ENCODE measurements at places on chromosomes 4 and X.

- DNase-seq = no peak
These were observed 1.1 kb downstream of the LRBA start for GRCh38 chr4:151013944-151014343.

- DNase-seq = no peak
These were observed 289.2 kb downstream of the NR3C2 start for GRCh38 chr4:148152868-148153625.

DNA sequence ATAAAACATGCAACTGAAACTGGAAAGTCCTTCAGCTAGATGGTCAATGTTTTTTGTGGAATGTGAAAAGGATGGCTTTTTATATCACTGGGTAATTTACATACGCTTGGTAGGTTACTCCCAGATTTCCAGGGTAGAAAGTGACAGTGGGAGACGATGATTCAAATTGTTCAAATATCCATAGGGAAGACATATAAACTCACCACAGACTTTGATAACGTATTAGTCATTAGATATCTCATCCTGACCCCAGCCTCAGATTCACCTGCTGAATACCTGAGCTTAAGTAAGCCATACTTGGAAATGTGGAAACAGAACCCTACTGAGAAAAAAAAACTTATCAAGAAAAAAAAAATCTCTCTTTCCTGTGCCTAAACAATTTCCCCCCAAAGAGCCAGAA, 169.4 kb downstream of the ZNF674 start:
- DNase-seq = no peak

DNA sequence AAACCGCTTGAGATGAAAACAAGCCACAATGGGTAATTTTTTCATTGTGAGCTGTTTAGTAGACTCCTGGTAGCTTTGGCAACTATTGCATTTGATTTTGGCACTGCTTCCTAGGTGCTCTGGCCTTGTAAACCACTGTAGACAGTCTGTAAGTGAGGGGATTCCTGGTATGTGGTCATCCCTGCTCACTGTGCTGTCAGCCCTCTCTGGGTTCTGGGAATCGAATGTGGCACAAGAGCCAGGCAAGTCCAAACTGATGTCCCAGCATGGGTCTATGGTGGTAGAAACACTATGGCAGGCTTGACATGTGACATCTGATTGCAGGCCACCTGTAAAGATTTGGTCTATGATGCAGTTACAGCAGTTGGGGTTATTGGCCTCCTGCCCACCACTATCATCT, 2.5 kb downstream of the USP51 start:
- no peak for DNase-seq

DNA sequence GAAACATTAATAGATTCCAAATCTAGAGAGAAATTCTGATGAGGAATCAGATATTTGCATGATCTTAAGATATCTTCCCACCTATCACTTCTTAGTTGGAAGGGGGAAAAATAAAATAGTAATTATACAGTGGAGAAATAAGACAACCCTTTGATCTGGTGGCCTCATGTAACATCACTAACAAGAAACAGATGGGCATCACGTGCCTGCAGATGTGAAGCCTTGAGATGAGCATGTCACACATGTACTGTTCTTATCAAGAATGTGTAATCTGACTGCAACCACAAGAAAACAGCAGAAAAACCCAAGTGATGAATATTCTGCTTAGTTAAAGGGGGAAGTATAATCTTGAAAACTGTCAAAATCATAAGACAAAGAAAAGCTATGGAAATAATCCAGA, 31.4 kb upstream of the NKX6-1 start:
- DNase-seq = no peak

- no peak for DNase-seq
These were observed 41.4 kb upstream of the PPP2R3B start for GRCh38 chrX:427812-428725.

DNA sequence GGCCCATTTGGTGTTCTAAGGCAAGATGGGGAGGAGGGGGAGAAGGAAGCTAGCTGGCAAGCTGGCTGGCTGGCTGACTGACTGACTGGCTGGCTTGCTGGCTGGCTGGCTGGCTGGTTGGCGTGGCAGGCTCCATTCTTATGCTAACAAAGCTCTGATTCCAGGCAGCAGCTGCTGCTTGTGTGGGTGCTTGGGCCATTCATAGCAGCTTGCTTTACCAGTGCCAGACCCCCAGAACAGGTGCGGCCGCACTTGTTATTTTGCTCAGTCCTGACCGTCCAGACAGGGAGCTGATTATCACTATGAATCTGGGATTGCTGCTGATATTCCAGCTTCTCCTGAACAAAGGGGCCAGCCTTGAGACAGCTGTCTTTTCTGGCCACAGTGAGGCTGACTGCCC, 131.2 kb upstream of the PAK3 start:
- no peak for DNase-seq

GRCh38 chr4:93501244-93501643, 327.3 kb upstream of the ATOH1 start:
- DNase-seq = no peak

DNA sequence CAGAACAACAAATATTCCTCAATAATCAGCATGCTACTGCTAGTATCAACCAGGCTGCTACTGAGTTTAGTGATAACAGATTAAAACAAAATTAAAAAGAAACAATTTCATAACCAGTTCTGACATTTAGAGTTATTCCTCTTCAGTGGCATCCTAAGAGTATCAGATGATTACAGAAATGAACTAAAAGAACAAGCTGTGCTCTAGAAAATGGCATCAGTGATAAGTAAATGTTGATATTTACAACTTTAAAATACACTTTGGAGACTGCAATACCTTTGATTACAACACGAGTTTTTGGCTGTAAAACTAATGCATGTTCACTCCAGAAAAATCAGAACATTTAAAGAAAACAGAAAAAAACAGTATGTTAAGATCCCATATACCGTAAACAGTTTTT, 72.9 kb downstream of the ADGRA3 start:
- no peak for DNase-seq

DNA sequence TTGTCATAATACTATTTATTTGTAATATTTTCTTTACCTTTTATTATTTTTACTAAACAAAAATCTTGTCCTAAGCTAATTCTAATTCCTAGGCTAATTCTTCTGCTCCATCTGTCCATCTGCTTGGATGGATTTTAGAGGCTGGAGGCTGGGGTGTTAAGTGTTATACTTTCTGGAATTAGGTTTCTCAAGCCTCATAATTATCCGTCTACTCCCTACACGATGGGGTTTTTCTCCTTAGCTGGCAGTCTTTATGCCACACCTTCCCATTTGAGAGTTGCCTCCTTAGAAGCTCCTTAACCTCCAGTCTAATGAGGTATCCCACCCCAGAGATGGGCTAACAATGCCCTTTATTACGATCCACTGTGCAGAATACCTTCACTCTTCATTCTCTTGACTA, 37.6 kb upstream of the LGI2 start:
- no peak for DNase-seq

DNA sequence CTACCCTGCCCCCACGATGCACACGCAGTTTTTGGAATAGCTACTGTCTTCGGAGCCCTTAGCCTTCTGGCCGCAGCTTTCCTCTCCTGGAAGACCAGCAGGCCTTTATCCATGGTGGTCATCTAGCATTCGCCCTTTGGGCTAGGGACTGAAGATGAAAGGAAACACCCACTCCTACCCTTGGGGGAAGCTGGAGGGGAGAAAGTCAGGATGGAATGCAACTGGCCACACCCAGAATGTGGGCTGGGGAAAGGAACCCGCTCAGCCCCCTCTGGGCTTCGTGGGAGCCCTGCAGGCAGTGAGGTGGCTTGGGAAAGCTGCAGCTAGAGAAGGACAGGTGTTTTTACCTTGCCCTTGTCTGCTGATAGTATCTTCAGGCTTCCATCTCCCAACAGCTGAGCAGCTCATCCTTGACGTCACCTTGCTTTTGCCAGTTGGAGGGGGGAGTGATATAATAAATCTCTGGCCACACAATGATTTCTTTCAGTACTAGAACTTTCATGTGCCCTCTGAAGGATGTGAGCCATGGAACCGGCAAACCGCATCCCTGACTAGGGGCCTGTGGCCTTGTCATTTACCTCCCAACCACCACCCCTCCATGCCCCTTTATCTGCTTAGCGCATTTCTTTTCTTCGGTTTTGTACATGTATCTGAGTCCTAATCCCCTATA, 59.0 kb downstream of the ELF4 start:
- DNase-seq = no peak

GRCh38 chr4:59712470-59712869, 1487.7 kb upstream of the ADGRL3 start:
- no peak for DNase-seq

- no peak for DNase-seq
These were observed 54.9 kb downstream of the MAGEB17 start for GRCh38 chrX:16222151-16222550.

DNA sequence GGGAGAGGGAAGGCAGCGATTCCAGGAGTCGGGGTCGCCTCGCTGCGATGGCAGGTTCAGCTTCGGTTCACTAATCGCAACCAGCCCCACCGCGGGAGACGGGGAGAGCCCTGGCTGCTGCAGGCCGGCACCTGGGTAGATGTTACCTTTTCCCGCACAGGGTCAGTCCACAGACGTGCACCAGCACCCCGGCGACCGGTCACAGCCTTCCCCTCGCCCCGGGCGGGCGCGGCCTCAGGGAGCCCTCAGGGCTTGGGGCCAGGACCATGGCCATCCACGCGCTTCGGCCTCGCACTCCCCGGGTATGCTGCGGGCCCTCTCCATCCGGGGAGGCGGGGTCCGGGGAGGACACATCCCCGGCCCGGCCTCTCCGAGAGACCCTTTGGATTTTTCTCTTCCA, 26.1 kb upstream of the EXOC1L start:
- no peak for DNase-seq

DNA sequence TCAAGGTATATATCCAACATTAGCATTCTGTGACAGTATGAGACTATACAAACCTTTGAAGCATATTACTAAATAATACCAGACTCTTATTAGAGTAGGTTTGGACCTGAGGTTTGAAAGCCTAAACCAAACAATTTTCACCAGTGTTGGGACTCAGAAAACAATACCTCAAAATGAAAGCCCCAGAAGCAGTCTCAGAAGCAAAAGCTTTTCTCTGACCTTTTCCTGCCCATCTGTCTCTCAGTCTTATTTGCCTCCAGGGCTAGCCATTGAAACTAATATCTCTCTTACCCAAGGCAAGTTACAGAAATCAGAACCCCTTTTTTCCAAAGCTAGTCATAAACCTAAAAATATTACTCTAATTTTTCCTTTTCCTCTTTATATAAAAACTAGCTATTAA, 163.3 kb downstream of the PTCHD1 start:
- no peak for DNase-seq

GRCh38 chr4:10024303-10024702, 3.0 kb upstream of the SLC2A9 start:
- no peak for DNase-seq

- DNase-seq = no peak
These were observed 197.4 kb downstream of the PTTG2 start for GRCh38 chr4:38157592-38157991.

DNA sequence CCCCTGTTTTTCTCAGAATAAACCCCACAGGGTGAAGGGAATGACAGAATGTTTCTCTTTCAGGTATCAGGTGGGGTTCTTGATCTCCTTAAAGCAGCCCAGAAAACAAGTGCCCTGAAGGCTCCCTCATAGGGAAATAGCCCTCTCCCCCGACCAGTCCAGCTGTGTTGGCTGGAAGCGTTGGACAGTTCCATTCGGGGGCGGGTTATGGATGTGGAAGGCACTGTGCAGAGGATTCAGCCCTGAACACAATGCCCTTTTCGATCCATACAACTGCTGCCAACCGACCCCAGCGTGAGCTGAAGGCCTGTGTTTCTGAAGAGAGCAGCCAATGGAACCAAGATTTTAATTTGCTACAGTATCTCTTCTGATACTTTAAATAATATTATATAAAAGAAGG, 41.5 kb downstream of the SEL1L3 start:
- DNase-seq = no peak

- DNase-seq = no peak
These were observed 34.3 kb downstream of the ENPEP start for GRCh38 chr4:110510277-110510676.

DNA sequence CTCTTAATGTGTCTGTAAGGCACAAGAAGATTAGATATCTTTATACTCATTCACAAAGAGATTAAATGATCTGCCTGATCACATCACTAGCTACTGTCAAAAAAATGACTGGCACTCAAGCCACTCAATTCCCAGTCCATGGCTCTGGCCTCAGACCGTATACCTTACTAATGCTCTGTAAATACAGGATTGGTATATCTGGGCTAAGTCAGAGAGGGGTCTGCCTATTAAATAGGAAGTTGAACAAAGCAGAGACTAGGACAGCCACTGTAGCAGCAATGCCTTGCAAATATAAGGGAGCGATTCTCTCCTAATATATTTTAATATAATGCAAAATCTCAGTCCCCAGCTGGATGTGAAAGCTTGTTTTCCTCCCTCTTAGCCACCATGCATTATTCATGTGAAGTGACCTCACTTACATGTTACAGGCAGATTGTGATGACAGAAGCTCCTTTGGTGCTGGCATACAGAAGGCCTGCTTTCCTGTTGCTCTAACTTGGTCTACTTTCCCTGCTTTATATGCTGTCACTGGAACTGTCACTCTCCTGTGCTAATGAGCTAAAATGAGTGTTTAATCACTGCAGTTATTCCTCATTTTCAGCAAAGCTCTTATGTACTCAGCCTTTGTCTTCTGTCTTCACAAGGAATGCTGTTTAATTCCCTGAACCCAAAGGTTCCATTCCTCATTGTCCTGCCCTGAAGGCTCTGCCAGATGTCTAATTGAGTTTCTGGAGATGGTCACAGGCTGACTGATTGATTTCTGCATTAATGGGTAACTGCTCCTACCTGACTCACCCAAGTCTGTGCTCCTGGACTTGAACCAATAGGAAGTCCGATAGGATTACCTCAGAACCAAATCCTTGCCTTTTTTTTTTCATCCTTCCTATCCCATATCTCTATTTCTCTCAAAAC, 578.2 kb downstream of the KLHL13 start:
- no peak for DNase-seq

DNA sequence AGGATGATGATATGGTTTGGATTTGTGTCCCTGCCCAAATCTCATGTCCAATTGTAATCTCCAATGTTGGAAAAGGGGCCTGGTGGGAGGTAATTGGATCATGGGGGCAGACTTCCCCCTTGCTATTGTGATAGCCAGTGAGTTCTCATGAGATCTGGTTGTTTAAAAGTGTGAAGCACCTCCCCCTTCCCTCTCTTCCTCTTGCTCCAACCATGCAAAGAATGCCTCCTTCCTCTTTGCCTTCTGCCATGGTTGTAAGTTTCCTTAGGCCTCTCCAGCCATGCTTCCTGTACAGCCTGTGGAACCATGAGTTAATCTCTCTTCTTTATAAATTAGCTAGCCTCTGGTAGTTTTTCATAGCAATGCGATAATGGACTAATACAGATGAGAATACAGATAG, 19.7 kb upstream of the ALG13 start:
- DNase-seq = no peak

DNA sequence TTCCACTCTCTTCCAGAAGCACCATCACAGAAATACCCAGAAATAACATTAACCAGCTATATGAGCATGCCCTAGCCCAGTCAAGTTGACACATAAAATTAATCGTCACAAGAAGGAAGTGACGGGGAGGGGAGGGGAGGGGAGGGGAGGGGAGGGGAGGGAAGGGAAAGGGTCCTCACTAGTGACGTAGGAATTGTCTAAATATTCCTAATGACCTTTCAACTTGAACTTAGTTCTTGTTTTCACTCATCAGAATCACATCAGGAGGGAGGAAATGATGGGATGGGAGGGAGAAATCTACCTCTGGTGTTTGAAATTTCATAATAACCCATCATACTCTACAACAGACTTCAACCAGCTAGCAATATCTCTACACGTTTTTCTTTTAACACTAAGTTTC, 52.2 kb upstream of the NOCT start:
- DNase-seq = no peak

Measured in stimulated activated CD8-positive, alpha-beta memory T cell treated with anti-CD3 and anti-CD28 coated beads, Interleukin-7, amount 100 ng/mL, for 4 hours (primary cell).